Activated naive CD8-positive, alpha-beta T cell treated with anti-CD3 and anti-CD28 coated beads for 36 hours (primary cell): ENCODE measurements at places on chromosomes 11 and 22. TPM values are rescaled to one million over a fixed set of nuclear protein-coding genes. Genes with fewer than 3 reads are reported as not detected.

GRCh38 chr22:22785316-22786065 lies 102.1 kb upstream of the IGLL5 start:
- DNase-seq, result no peak
- H3K36me3 ChIP-seq, result no peaks in the 10 kb centered on the region
- peaks cover 5% of the 10 kb centered on the region for H3K4me1 ChIP-seq

- H3K27me3 ChIP-seq, result no peaks in the 10 kb centered on the region
- H3K4me1 ChIP-seq, result no peaks in the 10 kb centered on the region
- H3K4me3 ChIP-seq, result no peak overlapping the region
- no peak for DNase-seq
- no peaks in the 10 kb centered on the region for H3K36me3 ChIP-seq
Observed at GRCh38 chr11:122513328-122513727, 142.2 kb upstream of the UBASH3B start.

GRCh38 chr22:48254311-48254873 lies 1491.9 kb downstream of the TBC1D22A start:
- no peaks in the 10 kb centered on the region for H3K4me1 ChIP-seq
- H3K27ac ChIP-seq, result no peak overlapping the region
- H3K4me3 ChIP-seq, result no peak overlapping the region
- H3K36me3 ChIP-seq, result no peaks in the 10 kb centered on the region
- peaks cover 11% of the 10 kb centered on the region for H3K27me3 ChIP-seq

- no peak for DNase-seq
- no peak overlapping the region for H3K4me3 ChIP-seq
- H3K27ac ChIP-seq, result no peak overlapping the region
Observed at GRCh38 chr11:106132582-106133354, 55.3 kb downstream of the AASDHPPT start.

DNA sequence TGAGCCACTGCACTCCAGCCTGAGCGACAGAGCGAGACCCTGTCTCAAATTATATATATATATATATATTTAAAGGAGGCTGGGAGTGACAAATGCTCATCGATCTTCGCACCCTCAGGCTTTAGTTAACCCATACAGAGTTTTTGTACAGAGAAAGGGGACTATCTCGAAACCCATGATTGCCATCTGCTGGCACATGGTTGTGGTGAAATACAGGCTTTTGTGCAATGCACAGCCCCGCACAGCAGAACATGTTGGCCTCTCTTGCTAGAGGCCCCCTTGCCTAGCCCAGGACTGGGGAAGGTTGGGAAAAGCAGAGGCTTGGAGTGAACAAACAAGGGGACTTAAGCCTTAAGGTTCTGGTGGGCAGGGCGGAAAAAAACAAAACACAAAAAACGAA lies 3.6 kb downstream of the MYBPC3 start:
- no peaks in the 10 kb centered on the region for H3K4me1 ChIP-seq
- DNase-seq, result no peak

GRCh38 chr11:122186439-122187080 lies 70.5 kb upstream of the BLID start:
- no peaks in the 10 kb centered on the region for H3K36me3 ChIP-seq
- DNase-seq, result no peak
- no peak overlapping the region for H3K4me3 ChIP-seq
- no peak overlapping the region for H3K27ac ChIP-seq

DNA sequence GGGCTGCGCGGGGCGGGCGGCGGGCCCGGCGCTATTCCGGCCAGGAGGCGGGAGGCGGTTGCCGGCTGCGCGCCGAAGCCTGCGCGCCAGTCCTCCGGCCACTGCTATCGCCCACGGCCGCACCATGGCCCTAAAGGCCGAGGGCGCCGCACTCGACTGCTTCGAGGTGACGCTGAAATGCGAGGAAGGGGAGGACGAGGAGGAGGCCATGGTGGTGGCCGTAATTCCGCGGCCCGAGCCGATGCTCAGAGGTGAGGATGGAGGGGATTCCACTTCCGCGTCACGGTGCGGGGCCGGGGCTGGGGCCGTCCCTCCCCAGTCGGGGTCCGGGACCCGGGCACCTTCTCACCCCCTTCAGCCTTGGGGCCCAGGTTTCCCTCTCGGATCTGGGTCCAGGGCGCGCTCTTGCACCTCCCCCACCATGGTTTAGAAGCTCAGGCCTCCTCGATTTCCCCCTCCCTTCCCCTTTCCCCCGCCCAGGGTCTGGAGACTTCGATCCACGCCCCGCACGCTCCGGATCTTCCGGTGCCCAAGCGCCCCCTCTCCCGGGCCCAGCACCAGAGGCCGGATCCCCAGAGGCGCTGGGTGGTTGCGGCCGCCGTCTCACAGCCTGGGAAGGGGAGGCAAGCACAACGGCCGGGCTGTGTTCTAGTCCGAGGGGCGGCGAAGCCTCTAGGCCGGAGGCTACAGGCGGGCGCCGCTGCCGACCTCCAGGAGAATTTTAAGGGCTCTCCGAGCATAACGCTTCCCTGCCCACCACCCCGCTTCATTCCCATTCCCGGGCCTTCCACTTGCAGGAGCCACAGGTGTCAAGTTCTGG lies 517 bp downstream of the SPINDOC start:
- peak; percentile 43 for DNase-seq
- no peak overlapping the region for H3K27ac ChIP-seq
- H3K27me3 ChIP-seq, result peaks cover 6% of the 10 kb centered on the region
- H3K36me3 ChIP-seq, result peaks cover 26% of the 10 kb centered on the region
- peaks cover 18% of the 10 kb centered on the region for H3K4me1 ChIP-seq
- H3K4me3 ChIP-seq, result peak overlapping the region; percentile 83

DNA sequence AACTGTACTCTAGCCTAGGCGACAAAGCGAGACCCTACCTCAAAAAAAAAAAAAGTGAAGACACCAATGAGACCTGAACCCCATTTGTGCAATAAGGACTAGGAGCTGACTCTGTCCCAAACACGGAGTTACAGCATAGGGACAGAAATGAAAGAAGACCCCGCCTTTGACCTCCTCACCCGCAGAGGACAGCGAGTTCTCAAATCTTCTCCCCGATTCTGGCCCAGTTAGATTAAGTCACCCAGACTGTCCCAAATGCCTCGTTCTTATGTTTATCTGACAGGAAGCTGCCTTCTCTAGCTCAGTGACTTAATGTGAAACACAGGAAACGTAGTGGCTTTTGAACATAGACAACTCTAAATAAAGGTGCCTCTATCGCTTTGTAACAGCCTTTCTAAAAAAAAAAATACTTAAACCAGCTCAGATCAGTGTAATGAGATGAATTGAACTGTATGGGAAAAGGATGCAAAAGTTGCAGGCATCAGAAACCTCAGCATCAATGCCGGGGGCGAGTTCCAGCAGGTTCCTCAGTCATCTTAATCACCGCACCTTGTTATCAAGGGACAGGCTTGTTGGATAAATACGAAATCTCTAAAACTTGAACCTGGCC lies 10.6 kb downstream of the MYH9 start:
- peak overlapping the region; percentile 95 for H3K27ac ChIP-seq
- H3K36me3 ChIP-seq, result peaks cover 81% of the 10 kb centered on the region
- peak overlapping the region; percentile 79 for H3K4me3 ChIP-seq
- no peak for DNase-seq

DNA sequence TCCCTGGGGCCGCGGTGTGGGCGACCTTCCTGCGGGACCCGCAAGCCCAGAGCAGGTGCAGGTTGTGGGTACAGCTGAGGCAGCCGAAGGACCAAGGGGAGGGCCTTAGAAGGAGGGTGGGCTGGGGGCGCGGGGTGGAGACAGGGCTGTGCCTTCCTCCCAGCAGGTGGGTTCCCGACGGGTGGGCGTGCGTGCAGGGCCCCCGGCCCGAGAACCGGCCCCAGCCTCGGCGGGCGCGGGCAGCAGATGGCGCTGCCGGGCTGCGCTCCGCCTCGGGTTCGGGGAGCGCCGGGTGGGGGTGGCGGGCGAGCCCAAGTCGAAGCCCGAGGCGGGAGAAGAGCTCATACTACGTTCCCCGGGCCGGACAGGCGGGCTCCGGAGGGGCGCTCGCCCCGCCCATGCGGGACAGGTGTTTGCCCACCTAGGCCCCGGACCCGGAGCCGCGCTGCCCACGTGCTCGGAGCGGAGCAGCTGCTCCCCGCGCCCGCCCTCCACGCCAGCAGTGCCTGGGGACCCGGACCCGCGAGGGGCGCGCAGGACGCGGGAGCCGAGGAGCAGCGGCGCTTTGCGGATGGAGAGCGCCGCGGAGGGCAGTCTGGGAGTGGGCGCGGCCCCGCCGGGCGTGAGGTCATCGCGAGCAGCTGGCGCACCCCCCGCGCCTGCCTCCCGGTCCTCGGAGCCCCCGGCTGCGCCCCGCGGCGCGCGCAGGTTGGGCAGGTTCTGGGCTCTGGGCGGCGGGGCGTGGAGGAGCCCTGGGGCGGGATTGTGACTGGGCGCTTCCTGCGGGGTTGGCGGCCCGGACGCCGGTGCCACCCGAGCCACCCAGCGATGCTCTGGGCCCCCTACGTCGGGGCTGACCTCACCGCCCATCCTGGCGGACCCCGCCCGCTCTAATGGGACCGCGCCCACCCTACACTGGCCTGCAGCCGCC lies 25.3 kb downstream of the DUSP8 start:
- no peaks in the 10 kb centered on the region for H3K36me3 ChIP-seq
- no peak overlapping the region for H3K4me3 ChIP-seq
- H3K27me3 ChIP-seq, result peaks cover 41% of the 10 kb centered on the region
- peaks cover 2% of the 10 kb centered on the region for H3K4me1 ChIP-seq

GRCh38 chr11:48095779-48096470 lies 115.6 kb downstream of the PTPRJ start:
- H3K4me3 ChIP-seq, result no peak overlapping the region
- DNase-seq, result no peak
- H3K27me3 ChIP-seq, result no peaks in the 10 kb centered on the region
- H3K36me3 ChIP-seq, result no peaks in the 10 kb centered on the region
- H3K4me1 ChIP-seq, result peaks cover 34% of the 10 kb centered on the region

- no peaks in the 10 kb centered on the region for H3K36me3 ChIP-seq
- no peak for DNase-seq
- no peaks in the 10 kb centered on the region for H3K4me1 ChIP-seq
- H3K27ac ChIP-seq, result no peak overlapping the region
- H3K27me3 ChIP-seq, result peaks cover 63% of the 10 kb centered on the region
- H3K4me3 ChIP-seq, result no peak overlapping the region
Observed at GRCh38 chr11:130165601-130166456, 6.2 kb downstream of the ST14 start.

DNA sequence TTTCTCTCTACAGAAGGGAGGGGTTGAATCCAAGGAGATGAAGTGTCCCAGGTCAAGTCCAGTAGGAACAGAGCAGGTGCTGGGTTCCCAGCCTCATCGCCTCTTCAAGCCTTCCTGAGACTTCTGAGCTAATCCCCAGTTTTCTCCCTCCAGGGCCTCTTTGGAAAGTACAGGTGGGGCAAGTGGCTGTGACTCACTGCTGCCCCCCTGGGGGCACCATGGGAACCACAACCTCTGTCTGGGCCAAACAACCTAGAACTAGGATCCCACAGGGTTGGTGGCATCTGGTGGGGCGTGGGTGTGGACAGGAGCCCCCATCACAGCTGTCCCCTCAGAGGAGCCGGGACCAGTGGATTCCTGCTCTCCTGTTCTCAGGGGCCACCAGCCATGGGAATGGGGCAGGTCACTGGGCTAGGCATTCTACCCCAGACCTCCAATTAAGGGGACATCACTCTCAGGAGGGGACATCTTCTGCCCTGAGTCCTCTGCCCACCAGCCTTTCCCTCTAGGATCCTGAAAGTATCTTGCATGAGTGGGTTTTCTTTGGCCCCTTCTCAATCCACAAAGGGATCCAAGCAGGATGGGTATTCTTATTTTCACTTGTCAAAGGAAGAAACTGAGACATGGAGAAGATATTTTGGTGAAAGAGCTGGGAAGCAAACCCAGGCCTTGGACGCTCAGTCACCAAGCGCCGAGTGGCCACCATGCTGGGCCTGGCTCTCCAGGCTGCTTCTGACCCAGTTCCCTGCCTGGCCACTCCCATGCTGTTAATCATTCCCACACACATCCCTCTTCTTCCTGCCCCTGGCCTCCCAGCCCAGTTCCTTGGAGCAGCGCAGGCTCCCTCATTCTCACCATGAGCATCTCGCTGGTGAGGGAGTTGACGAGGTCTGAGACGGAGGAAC lies 23.8 kb downstream of the LRRC10B start:
- no peaks in the 10 kb centered on the region for H3K36me3 ChIP-seq
- H3K4me3 ChIP-seq, result no peak overlapping the region
- H3K4me1 ChIP-seq, result peaks cover 2% of the 10 kb centered on the region
- H3K27ac ChIP-seq, result no peak overlapping the region

GRCh38 chr11:66951927-66952337 lies 6.3 kb downstream of the PC start:
- peaks cover 11% of the 10 kb centered on the region for H3K4me1 ChIP-seq
- no peaks in the 10 kb centered on the region for H3K27me3 ChIP-seq
- H3K36me3 ChIP-seq, result no peaks in the 10 kb centered on the region
- no peak overlapping the region for H3K27ac ChIP-seq
- no peak for DNase-seq

DNA sequence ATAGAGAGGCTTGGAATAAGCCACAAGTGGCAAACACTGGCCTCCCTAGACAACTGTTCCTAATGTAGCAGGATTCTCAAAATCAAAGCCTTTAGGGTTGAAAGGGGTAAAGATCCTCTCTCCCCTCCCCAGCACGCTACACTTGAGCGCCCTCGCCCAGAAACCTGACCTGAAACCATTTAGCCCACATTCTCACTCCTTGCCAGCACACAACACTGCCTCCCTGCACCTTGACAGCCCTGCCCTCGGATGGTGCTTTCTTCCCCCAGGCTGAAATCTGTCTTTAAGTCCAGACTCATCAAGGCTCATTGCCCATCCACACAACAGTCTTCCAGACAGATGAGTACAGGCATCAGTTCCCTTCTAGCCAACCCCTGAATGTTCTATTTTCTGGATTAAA lies 26.5 kb downstream of the CWC15 start:
- no peak overlapping the region for H3K27ac ChIP-seq
- H3K4me3 ChIP-seq, result no peak overlapping the region
- DNase-seq, result no peak
- H3K27me3 ChIP-seq, result peaks cover 4% of the 10 kb centered on the region
- H3K36me3 ChIP-seq, result no peaks in the 10 kb centered on the region

- peaks cover 6% of the 10 kb centered on the region for H3K36me3 ChIP-seq
- H3K4me3 ChIP-seq, result no peak overlapping the region
- DNase-seq, result no peak
- no peaks in the 10 kb centered on the region for H3K4me1 ChIP-seq
Observed at GRCh38 chr22:47008208-47008885, 245.9 kb downstream of the TBC1D22A start.

- DNase-seq, result no peak
- no peak overlapping the region for H3K27ac ChIP-seq
- no peak overlapping the region for H3K4me3 ChIP-seq
Observed at GRCh38 chr11:126336671-126337101, 18.8 kb upstream of the ST3GAL4 start.

DNA sequence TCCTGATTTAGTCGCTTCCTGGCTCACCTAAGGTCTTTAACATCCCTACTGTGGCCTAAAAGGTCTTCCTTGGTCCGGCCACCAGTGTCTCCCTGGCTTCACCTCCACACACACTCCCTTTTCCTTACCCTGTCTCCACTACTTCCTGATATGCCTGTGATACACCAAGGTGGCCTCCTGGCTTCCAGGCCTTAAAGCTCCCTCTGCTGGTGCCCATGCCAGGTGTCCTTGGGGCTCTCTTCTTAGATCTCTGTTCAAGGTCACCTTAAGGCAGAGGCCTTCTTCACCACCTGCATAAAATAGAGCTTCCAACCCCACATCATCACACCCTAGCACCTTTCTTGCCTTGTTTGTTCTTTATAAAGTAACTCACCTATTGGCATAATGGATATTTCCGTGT lies 787.7 kb downstream of the NTM start:
- H3K27ac ChIP-seq, result no peak overlapping the region
- no peaks in the 10 kb centered on the region for H3K36me3 ChIP-seq
- DNase-seq, result no peak
- H3K4me3 ChIP-seq, result no peak overlapping the region
- H3K27me3 ChIP-seq, result no peaks in the 10 kb centered on the region

The CTSF gene
- total RNA-seq, result 1.4 TPM

The TMEM132A gene
- total RNA-seq, result 1.4 TPM

The KRTAP5-11 gene
- not detected for total RNA-seq

The OR5AK2 gene
- not detected for total RNA-seq

The ZNF202 gene
- 14.4 TPM for total RNA-seq

The ASRGL1 gene
- 11.9 TPM for total RNA-seq
